ENCODE measurements at places on chromosomes 1 and 21.

DNA sequence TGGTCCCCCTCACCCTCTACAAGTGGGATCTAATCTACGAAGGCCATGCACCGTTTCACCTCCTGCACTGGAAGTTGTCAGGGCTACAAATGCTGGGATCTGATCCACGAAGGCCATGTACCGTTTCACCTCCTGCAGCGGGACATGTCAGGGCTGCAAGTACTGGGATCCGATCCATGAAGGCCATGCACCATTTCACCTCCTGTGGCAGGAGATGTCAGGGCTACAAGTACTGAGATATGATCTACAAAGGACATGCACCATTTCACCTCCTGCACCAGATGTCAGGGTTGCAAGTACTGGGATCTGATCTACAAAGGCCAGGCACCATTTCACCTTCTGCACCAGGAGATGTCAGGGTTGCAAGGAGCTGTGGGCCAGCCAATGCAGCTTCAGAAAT, 7.0 kb downstream of the ALDH4A1 start:
- no peak for DNase-seq

- DNase-seq: no peak
Observed at GRCh38 chr1:181011301-181012202, 11.1 kb downstream of the STX6 start.

- DNase-seq: no peak
Observed at GRCh38 chr1:155898888-155899287, 12.3 kb downstream of the RIT1 start.

- DNase-seq: peak; percentile 94
Observed at GRCh38 chr1:198681831-198682759, 43.3 kb downstream of the PTPRC start.

- no peak for DNase-seq
Observed at GRCh38 chr21:17915976-17916375, 96.8 kb upstream of the C21orf91 start.

DNA sequence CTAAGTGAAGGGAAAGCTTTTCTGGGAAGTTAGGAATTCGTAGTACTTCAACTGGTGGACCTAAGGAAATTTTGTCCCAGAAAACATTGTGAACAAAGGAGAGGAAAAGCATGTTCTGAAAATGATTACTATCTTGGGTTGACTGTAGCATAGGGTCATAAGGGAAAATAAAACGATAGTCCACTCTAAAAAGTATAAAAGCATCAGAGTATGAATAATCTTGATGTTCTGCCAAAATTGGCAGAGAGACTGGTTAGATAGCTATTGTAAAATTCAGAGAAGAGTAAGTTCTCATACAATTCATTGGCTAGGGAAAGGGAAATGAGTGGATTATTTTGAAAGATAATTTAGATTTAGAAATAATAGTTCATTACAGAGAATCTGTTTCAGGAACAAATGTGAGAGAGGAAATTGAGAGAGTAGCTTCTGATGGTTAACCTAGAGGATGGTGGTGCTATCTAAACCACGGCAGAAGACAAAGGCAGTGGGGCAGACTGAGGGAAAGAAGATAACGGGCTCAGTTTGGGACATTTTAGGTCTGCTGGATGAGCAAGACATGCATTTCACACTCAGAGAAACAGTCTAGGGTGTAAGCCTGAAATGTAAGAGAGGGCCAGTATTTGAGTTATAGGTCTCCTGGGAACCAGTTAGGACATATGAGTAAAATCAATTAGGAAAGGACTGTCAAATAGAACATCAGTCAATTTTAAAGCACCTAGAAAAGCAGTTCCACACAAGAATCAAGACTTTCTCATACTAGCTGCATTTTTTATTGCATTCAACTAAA, 799.3 kb upstream of the CXADR start:
- DNase-seq: no peak

Data from HT1080 (cell line).